ENCODE measurements at places on chromosomes 12 and 14. TPM values are rescaled to one million over a fixed set of nuclear protein-coding genes. Genes with fewer than 3 reads are reported as not detected.

Gene RNU4-1
- total RNA-seq: under 0.01 TPM

Gene SLCO1A2
- not detected for total RNA-seq

Gene KRT8
- 13.4 TPM for total RNA-seq

Gene APOF
- total RNA-seq: not detected

Gene COL2A1
- not detected for total RNA-seq

Gene EPYC
- 0.09 TPM for total RNA-seq
